ENCODE measurements at places on chromosomes 6 and 20.
A peak's percentile ranks its signal among the peaks of the same experiment; 100 is the strongest.

GRCh38 chr20:17651760-17652388 is 30.2 kb downstream of the RRBP1 start:
- DNase-seq: peak; percentile 40

DNA sequence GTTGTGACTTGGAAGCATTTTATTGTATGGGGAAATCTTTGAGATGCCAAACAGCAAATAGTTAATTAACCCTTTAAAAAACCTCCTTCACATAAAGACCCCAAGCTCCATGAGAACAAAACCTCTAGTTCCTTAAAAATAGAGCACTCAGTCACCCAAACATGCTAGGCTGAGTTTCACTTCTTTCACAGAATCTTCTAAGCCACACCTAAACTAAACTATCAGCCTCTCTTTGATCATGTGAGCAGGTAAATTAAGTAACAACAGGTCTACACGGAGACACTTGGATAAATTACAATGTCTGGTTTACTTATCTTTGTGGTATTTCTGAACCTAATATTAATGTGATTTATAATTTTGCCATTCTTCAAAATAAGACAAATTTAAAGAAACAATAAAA is 205.2 kb upstream of the MARCKS start:
- no peak for DNase-seq

GRCh38 chr20:62023935-62024334 is 41.7 kb downstream of the TAF4 start:
- DNase-seq: no peak

DNA sequence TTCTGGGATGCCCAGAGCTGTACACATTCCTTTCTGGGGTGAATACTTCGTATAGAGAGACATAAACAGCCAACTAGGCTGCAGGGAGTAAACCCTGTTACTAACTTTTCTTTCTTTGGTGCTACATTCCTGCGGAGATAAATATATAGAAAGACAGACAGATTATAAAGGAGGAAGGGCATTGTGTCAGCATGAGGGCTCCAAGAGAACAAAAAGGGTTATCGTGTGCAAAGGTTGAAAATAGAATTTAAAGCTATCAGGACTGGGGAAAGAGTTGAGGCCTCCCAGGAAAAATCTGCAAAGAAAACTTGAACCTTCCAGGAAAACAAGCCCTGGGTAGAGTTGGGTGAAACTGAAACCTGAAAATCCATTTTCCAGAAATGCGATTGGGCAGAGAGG is 68.0 kb downstream of the TMEM170B start:
- DNase-seq: no peak

- no peak for DNase-seq
These were observed 135.7 kb downstream of the ALDH8A1 start for GRCh38 chr6:134814076-134814695.

DNA sequence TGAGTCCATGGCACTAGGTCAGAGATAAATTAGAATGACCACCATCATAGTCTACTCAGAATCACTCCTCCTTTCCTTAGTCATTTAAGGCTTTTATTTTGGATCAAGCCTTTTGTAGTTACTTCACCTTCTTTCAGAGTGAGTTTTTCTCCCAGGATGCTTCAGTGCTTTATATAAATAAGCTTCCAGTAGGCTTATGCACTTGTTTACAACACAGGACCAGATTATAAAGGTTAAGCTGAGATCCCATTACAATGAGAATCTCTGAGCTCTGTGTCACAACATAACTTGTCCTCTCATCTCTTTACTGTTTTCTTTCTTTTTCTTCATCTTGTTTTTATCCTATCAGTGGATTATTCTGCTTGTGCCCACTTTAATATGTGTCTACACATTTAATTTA is 47.9 kb downstream of the CEP57L1 start:
- DNase-seq: no peak
